ENCODE measurements at places on chromosomes 2 and 18. TPM values are rescaled to one million over a fixed set of nuclear protein-coding genes. Genes with fewer than 3 reads are reported as not detected.
A peak's percentile ranks its signal among the peaks of the same experiment; 100 is the strongest.

DNA sequence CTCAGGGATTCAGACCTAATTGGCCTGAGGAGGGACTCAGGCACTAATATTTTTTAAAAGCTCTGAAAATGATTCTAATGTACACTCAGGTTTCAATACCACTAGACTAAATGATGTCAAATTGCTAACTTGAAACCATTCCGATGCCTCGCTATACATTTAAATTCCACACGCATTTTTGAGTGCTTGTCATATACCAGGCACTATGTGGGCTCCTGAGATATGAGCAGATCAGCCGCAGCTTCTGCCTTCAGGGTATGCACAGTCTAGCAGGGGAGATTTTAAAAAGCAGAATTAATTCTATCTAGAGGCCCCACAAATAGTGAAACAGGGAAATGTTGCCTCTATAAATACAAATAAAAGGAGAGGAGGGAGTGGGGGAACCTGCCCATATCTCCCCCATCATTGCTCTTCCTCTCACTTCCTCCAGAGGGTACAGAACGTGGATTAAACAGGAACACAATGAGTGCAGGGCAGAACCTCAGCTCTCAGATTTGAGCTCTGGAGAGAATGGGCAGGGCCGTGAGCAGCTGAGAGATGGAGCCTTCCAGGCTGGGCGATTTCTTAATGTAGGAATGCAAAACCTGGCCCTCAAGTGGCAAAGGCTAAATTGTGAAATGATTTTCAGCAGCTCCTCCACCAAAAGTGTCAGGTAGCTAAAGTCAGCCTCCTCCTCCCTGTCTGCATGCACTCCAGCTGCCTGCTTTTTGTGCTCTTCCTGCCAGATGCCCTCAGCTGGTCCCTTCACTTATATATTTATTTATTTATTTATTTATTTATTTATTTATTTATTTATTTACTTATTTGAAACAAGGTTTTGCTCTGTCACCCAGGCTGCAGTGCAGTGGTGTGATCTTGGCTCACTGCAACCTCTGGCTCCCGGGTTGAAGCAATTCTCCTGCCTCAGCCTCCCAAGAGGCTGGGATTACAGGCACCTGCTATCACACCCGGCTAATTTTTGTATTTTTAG, 24.6 kb upstream of the LBH start:
- no peak for DNase-seq

DNA sequence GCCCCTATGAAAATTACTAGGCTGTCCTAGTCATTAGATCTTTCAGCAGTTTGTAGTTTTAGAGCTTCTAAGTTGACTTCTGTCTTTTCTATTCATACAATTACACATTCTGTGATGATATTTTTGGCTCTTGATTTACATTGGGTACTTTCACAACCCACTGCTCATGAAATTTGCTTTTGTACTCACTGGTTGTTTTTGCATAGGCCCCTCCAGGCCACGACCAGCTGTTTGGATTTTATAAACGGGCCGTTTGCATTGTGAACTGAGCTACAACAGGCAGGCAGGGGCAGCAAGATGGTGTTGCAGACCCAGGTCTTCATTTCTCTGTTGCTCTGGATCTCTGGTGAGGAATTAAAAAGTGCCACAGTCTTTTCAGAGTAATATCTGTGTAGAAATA, 193.8 kb downstream of the RPIA start:
- no peak for DNase-seq

DNA sequence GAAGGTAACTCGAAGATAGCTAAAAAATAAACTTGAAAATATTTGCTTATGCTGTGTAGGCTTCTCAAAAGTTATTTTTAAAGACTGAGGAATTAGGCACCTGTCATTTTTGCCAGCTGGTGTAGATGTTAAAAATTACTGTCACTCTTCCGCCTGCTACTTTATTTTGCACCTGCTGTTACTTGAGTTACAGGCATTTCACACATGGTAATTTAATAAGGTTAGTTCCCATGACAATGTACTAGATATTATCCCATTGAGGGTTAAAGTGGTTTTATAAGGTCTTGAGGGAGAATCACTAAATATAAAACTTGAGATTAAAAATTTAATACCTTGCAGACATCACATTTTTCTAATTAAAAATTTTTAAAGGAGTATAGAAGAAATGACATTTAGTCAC, 26.6 kb downstream of the MYL1 start:
- no peak for DNase-seq

DNA sequence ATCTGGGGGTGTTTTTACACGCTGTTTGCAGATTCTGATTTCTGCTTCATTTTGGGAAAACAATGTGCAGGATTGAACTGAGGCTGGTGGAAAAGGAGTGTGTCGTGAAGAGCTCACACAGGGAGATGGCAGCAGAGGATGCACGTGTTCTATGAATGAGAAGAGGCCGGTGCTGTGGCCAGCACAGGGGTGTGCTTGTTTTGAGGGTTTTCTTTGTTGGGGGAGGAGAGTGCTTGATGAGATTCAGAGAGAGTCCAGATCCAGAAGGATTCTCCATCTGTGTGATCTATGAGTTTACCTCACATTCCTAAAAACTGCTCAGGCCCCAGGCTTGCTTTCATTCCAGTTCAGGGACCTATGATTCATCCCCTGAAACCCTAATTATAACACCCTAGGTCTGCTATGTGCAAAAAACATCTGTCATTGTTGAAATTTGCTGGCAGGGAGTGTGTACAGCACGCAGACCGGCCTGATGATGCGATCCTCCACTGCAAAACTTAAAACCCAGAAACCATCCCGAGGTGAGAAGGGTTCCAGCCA, 12.1 kb downstream of the TGFA start:
- peak; percentile 35 for DNase-seq

DNA sequence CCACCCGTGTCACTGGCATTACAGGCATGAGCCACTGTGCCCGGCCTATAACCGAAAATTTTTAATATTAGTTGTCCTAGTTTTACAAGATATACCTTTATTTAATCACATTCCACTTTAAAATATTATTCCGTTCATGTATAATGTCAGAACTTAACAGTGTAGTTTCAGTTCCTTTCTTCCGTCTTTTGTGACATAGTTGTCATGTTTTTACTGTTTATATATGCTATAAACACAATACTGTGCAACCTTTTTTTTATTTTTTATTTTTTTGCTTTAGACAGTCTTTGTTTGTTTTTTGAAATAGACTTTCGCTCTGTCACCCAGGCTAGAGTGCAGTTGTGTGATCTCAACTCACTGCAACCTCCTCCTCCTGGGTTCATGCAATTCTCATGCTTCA, 129.5 kb upstream of the TTC27 start:
- no peak for DNase-seq

The VWC2L gene
- not detected for total RNA-seq

The PLEKHM3 gene
- total RNA-seq: 6.4 TPM

DNA sequence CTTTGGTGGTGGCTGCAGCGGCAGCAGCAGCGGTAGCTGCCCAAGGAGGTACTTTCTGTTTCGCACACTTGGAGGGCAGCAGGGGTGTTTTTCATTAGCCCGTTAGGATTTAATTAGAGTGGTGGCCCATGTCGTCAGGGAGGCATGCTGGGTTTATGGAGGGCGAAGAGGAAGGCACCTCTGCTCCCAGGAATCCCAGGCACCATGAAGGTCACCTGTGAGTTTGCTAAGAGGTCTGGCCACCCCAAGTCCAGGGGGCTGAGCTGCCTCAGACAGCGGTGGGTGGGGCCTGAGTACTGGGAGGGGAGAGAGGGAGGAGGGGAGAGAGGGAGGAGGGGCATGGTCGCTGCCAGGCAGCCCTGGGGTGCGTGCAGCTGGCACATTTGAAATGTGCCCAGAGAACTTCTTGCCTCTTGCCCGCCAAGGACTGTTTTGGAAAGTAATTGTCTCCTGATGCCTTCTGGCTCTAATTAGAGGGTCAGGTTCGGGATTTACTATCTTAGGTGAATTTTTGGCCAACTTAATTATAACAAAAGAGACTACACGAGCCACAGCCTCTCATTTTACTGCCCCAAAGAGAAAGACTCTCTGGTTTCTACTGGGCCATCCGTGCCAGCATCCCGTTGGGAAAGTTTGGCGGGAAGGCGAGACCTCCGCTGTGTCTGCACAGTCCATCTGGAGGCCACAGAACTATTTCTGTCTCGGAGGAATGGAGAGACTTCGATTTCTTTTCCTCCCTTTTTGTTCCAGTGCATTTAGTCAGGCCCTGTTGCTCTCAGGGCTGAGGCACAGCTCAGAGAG, 62.0 kb downstream of the GLI2 start:
- no peak for DNase-seq

DNA sequence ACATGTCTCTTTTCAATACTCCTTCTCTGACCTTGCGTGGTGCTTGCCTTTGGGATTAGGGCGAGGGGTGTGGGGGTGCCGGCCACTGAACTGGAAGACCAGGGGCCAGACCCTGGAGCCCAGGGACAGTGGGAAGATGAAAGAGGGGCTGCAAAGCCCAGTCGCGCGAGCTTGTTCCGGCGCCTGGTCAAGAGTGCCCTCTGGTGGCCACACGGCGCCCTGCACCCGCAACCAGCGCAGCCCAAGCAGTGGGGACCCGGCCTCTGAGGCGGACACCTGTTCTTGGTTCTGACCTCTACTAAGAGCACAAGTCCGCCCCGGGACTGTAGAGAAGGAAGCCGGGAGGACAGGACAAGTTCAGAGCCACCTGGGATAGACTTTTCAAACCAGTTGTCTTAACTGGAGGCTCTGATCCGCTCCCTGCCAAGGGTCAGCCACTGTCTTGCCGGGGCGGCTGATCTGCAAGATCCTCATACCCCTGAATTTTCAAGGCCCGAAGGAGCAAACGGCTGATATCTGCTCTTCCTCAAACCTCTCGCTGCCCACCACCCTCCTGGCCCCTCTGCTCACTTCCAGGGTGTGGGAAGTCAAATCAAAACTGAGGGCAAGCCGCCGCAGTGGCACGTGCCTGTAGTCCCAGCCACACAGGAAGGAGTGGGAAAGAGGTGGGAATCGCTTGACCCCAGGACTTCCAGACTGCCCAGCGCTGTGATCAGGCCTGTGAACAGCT, 14.9 kb upstream of the MSH6 start:
- DNase-seq: peak; percentile 12

DNA sequence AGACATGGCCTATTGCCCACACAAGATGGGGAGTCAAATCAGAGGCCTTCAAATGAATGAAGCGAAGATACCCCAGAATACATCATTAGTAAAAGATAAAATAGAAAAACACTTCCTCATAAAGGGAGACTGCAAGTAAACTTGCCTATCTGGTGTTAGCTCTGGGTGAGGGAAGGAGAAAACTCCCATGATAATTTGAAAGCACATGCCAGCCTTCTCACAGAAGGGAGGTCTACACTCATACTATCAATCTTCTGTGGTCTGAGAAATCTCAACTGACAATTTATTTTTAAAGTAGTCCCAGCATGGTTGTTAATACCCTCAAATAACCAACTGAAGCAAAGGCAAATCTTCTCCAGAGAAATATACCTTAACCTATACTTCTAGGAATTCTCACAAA, 75.4 kb downstream of the EXOC6B start:
- DNase-seq: no peak

GRCh38 chr2:39558906-39559305, 106.8 kb upstream of the TMEM178A start:
- DNase-seq: no peak

The REEP1 gene
- total RNA-seq: 0.07 TPM

DNA sequence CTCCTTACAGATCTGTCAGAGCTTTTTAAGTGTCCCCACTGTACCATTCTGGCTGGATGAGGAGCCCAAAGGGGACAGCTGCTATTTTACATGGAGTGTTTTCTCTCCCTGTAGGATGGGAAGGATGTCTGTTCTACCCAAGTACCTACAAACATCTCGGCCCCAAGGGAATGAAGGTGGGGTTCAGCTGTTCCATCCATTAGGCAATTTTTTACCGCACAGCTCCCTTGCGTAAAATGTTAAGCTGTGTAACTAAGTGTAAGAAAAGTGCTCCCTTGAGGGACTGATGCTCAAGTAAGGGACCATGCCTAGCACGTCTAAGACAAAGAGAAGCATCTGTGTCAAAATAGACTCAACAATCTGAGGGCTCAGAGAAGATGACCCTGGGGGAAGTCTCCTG, 180.3 kb downstream of the MYO5B start:
- no peak for DNase-seq

The SIGLEC15 gene
- total RNA-seq: 0.60 TPM

DNA sequence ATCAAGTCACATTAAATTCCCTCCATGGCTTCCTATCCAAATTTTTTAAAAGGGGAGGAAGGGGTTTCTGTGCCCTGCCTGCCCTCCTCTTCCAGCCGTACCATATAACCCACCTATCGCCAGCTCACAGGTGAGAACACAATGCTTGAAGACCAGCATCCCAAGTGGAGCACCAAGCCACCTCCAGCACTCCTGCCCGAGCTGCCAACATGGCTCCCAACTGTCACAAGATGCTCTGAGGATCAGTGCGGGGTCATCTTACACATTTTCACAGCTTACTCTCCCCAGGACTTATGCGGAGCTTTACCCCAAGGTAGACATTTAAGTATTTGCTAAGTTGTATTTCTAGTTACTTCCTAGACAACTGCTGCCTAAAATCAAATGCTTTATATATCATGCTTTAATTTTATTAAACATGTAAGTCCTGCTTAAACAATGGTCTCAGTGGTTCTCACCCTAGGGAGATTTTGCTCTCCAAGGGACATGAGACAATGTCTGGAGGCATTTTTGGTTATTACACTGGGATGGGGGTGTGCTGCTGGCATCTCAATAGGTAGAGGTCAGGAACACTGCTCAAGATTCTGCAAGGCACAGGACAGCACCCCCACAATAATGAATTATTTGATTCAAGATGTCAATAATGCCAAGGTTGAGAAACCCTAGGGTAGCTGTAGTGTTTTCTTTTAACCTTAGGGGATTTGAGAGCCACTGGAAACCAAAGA, 45.8 kb downstream of the SF3B1 start:
- no peak for DNase-seq

The KLF11 gene
- total RNA-seq: 2.6 TPM

The TMEM163 gene
- total RNA-seq: not detected

The IL18RAP gene
- total RNA-seq: not detected

The TMEM247 gene
- total RNA-seq: not detected

GRCh38 chr2:224359569-224359968, 42.3 kb downstream of the FAM124B start:
- DNase-seq: no peak

DNA sequence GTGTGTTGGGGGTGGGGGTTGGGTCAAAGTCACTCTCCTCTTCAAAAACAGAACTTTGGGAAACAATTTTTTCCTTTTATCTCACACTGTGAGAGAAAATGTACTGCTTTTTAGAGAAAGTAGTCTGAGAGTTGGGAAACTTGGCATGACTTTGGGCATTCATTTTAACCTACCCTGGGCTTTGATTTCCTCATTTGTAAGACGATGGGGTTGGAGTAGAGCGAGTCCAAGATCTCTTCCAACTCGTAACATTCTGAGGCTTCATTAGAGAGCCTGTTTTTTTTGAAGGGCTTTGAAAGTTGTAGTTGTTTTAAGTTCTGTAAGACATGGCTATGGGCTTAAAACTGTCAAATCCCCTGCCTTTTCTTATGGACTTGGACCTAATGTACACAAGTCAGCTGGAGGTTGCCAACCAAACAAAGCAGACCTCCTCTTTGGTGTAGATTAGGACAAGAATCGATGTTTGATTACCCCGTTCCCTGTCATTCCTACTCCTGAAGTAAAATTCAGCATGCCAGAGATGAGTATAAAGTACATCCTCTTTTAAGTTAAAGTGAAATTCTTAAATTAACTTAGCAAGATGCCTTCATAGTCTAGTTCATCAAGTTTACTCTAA, 8.4 kb downstream of the PHLPP1 start:
- no peak for DNase-seq

The AMER3 gene
- not detected for total RNA-seq

GRCh38 chr2:119772767-119773166, 13.0 kb downstream of the PTPN4 start:
- DNase-seq: no peak

Data from HFFc6 (cell line).